H9 (cell line): ENCODE measurements at places on chromosomes 7 and 10. TPM values are rescaled to one million over a fixed set of nuclear protein-coding genes. Genes with fewer than 3 reads are reported as not detected.

PDE1C gene
- total RNA-seq = 0.17 and 0.31 TPM in 2 replicates

LRRC4 gene
- 10.4 and 14.3 TPM in 2 replicates for total RNA-seq

- no peak for DNase-seq
- peaks cover 6% of the 10 kb centered on the region; the same call in 1 of the 2 replicates for H3K4me1 ChIP-seq
- no peaks in the 10 kb centered on the region for H3K27me3 ChIP-seq
- H3K27ac ChIP-seq = no peak overlapping the region
- H3K36me3 ChIP-seq = peaks cover 1% of the 10 kb centered on the region; the same call in 1 of the 2 replicates
- H3K4me3 ChIP-seq = peak overlapping the region; percentile 99
These were observed 591 bp downstream of the BZW2 start for GRCh38 chr7:16646472-16647072.

DNA sequence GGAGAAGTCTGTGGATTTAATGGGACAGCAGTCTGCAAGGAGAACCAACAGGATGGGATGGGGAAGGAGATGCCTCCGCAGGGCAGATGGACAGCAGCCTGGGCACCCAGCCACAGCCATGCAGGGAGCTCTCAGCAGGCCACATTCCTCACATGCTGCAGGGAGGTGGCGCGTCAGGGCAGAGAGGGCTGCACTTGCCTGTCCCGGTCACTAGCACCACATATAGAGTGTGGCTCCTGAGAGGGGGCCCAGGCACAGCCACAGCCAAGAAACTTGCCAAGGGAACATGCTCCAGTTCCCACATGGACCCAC lies 86.8 kb upstream of the ZMIZ1 start:
- H3K27ac ChIP-seq = no peak overlapping the region
- peaks cover 12% of the 10 kb centered on the region for H3K4me1 ChIP-seq
- H3K27me3 ChIP-seq = no peaks in the 10 kb centered on the region
- H3K36me3 ChIP-seq = no peaks in the 10 kb centered on the region
- DNase-seq = peak; percentile 54

DNA sequence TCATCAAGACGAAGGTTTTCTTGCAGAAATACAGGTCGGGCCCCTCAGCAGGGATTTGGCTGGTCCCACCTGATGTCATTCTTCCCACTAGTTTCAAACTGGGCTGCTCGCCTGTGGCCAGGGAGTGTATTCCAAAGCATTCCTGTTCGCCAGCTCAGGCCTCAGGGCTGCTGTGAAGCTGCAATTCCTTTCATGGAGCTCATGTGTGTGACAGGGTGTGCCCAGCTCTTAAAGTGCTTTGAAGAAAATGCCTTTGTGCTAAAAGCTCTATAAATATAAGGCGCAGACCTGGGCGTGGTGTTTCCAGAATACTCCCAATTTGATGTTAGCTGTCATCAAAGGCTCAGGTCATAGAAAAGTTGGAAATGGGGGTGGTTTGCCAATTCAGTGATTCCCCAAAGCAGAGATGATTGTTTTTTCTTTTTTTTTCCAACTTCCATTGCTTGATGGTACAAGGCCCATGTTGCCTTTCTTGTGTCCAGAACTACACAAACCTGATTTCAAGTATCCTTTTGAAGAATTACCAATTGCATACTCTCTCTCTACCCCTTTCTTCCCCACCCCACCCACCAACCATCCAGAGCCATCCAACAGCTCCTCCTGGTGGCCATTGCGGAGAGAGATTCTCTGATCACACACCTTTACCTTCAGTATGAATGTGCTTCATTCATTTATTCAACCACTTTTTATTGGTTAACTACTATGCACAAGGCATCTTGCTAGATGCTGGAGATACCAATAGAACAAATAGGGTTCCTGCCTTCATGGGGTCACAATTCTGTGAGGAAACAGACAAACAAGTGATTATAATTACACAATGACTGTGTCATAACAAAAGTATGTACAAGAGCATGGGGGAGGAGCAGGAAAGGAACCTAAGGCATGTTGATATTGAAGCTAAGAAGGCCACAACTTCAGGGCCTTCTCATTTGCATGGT lies 297.3 kb upstream of the LYZL1 start:
- no peaks in the 10 kb centered on the region for H3K4me1 ChIP-seq
- no peaks in the 10 kb centered on the region; the same call in 1 of the 3 replicates for H3K36me3 ChIP-seq
- no peak overlapping the region for H3K4me3 ChIP-seq
- no peak overlapping the region for H3K27ac ChIP-seq
- peak; percentile 65 for DNase-seq
- H3K27me3 ChIP-seq = no peaks in the 10 kb centered on the region

GRCh38 chr10:60384708-60385398 lies 4.8 kb downstream of the ANK3 start:
- no peaks in the 10 kb centered on the region for H3K36me3 ChIP-seq
- H3K27me3 ChIP-seq = no peaks in the 10 kb centered on the region; the same call in 1 of the 2 replicates
- H3K27ac ChIP-seq = no peak overlapping the region
- peaks cover 5% of the 10 kb centered on the region for H3K4me1 ChIP-seq
- H3K4me3 ChIP-seq = no peak overlapping the region

DNA sequence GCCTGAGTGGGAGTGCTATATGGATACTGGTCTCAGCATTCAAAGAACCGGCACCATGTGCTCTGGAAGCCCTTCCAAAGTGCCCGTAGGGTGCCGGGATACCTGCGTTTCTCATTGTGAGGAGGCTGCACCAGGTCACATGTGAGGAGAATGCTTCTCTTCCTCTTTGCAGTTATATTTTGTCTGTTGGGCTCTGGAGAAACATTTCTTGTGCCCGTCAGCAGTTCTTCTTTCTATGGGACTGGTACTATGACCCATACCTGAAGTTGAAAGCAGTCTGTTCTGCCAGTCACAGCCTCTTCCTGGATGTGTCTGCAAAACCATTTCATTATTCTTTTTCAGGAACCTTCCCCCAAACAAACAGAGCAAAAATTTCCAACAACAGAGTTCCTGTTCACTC lies 465.0 kb downstream of the SUGCT start:
- no peaks in the 10 kb centered on the region for H3K27me3 ChIP-seq
- H3K27ac ChIP-seq = no peak overlapping the region
- DNase-seq = no peak
- no peaks in the 10 kb centered on the region for H3K36me3 ChIP-seq

GRCh38 chr10:73858013-73858708 lies 16.2 kb downstream of the CAMK2G start:
- H3K4me1 ChIP-seq = no peaks in the 10 kb centered on the region
- H3K36me3 ChIP-seq = peaks cover 42% of the 10 kb centered on the region
- H3K27ac ChIP-seq = no peak overlapping the region
- H3K27me3 ChIP-seq = no peaks in the 10 kb centered on the region
- H3K4me3 ChIP-seq = no peak overlapping the region
- DNase-seq = no peak

- H3K4me1 ChIP-seq = no peaks in the 10 kb centered on the region
- H3K27ac ChIP-seq = no peak overlapping the region
- H3K4me3 ChIP-seq = no peak overlapping the region
- no peak for DNase-seq
- H3K27me3 ChIP-seq = peaks cover 13% of the 10 kb centered on the region; the same call in 1 of the 2 replicates
- 0 out of 3 replicates have a peak, but pooled peaks cover 1% of the 10 kb centered on the region for H3K36me3 ChIP-seq
These were observed 162.5 kb downstream of the DNAJB6 start for GRCh38 chr7:157499121-157499834.

GRCh38 chr7:130352194-130353074 lies 7.8 kb downstream of the CPA5 start:
- no peaks in the 10 kb centered on the region for H3K36me3 ChIP-seq
- no peak for DNase-seq
- no peaks in the 10 kb centered on the region for H3K27me3 ChIP-seq
- no peak overlapping the region for H3K4me3 ChIP-seq

DNA sequence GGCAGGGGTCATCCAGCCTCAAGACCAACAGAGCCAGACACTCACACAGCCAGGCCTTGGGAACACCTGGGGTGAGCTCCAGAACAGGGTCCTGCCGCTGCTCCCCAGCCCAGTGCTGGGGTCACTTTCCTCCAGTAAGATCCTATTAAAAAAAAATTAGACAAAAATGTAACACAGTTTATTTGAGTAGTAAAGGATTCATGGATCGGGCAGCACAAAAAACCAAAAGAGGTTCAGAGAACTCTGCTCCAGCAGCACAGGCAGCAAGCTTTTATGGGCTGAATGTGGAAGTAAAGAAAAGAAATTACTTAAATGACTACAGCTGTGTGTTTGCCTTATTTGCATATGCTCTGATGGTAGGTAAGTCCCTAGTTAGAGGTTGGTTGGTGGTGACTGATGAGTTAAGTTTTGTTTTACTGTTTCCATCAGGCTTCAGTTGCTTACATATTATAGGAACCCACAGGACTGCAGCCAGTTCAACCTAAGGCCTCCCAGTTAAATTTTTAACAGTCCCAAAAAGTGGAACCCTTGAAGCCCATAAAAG lies 80.5 kb upstream of the FGFR2 start:
- peaks cover 9% of the 10 kb centered on the region for H3K36me3 ChIP-seq
- H3K27me3 ChIP-seq = no peaks in the 10 kb centered on the region
- DNase-seq = no peak
- H3K27ac ChIP-seq = no peak overlapping the region

DNA sequence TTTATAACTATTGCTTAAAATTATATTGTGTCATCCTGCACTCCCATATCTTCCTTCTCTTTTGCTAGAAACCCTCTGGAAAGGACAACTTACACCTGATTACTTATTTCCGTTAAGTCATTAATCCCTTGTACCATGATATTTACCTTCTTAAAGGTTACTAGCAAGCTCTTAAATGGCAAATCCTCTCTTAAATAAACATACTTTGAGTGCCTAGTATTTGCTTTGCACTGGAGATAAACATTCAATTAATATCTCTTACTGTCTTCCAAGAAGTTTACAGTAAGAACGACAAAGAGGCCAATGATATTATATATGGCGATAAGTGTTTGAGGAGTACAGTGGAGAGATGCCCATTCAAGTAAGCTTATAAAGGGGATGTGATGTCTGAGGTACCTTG lies 278.3 kb downstream of the HGF start:
- H3K27ac ChIP-seq = no peak overlapping the region
- H3K4me3 ChIP-seq = no peak overlapping the region
- H3K36me3 ChIP-seq = no peaks in the 10 kb centered on the region
- no peak for DNase-seq

DNA sequence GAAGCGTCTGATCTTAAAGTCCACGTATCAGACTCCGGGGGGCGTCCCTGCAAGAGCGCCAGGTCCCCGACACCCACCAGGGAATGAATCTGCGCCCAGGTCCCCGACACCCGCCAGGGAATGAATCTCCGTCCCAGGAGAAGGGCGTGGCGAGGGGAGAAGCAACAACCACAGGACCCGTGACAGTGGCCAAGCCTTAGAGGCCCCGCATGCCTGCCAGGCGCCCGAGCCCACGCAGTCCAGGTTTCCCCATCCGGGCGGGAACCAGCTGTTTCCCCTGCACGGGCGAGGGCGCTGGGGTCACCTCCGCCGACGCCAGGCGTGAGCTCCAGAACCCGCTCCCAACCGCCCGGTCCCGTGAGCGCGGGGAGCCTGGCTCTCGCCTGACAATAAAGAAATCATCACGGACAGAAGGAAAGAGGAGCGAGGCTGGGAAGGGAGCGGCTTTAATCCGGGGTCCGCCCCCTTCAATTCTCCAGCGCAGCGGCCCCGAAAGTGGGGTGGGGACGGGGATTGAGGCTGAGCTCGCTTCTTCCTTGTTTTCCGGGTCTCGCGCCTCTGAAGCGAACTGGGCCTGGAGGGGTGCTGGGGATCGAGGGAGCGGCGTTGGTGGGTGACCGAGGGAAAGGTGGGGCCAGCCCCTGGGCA lies 29.0 kb upstream of the BMS1 start:
- H3K4me3 ChIP-seq = peak overlapping the region; percentile 64
- no peaks in the 10 kb centered on the region for H3K36me3 ChIP-seq
- DNase-seq = no peak
- H3K4me1 ChIP-seq = no peaks in the 10 kb centered on the region
- no peak overlapping the region for H3K27ac ChIP-seq
